ENCODE measurements at places on chromosomes 5 and 9. TPM values are rescaled to one million over a fixed set of nuclear protein-coding genes. Genes with fewer than 3 reads are reported as not detected.

The ANKDD1B gene
- polyA plus RNA-seq = 8.9 TPM

DNA sequence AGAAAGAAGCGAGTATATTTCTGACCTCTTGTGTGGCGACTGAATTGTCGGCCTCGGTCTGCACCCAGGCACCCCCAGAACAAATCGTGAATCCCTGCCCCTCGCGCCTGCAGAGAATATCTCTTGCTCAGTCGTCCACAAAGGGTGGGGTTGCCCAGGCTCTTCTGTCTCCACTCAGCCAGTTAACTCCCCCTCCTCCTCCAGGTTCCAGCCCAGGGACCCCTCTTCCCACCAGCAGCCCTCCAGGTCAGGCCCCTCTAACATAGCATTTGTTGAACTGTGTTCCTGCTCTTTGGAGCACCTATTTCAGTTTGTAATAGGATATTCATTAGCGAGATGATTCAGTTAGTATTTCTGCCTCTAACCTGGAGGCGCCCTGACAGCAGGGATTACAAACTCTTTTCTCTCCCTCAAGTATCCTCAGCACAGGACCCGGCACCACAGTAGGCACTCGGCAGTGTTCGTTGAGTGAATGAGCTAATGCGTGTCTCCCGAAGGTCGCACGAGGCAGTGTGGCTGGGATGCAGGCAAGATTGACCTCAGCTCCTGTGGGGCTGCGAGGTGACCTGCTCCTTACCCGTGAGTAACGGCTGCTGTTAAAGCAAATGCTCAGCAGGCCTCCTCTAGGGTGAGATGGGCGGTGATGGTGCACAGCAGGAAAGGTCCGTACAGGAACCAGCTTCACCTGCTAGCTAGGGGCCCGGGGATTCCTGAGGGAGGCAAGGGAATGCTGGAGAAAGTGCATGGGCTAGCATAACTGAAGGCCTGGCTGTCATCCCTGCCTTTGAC lies 25.8 kb downstream of the ZBTB34 start:
- no peak for DNase-seq

DNA sequence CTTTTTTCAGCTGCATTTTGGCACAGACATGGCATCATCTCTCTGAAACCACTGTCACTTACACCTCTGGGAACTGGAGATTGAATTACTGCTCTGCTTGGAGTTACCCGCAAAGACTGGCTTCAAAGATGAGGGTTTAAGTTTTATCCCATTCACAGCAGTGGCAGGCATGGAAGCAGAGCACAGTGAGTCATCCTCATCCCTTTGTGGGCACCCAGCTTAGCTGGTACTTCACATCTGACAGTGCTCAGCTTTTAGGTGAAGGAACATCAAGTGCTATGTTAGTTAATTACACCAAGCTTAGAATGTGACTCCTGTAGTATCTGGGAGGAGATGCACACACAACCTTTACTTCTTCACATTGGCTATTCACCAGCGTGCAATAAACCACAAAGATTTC lies 24.8 kb upstream of the ALDH1A1 start:
- DNase-seq = no peak

The PCDHA9 gene
- polyA plus RNA-seq = 0.03 TPM

GRCh38 chr9:93575796-93576257 lies 557 bp upstream of the PHF2 start:
- DNase-seq = no peak

DNA sequence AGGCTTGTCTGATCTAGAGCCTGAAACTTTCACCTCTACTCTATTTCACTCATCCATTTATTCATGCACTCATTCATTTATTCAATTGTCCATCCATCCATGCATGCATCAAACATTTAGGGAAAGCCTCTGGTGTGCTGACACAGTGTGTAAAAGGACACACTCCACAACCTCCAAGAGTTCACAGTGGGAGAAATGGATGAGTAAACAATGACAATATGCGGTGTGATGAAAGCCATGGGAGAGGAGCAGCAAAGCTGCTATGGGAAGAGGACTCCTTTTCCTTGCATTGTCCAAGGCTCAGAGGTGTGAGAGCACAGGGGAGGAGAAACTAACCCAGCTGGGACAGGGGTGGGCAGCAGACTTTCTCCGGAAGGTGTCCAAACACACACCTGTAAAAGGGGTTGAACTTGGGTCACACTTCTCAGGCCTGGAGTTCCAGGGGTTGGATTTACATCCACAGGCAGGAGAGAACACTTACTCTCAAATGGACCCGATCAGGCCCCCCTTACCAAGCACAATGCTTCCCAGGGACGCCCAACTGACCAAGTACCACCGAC lies 21.2 kb upstream of the PFDN1 start:
- no peak for DNase-seq

The BRINP1 gene
- 7.2 TPM for polyA plus RNA-seq
